ENCODE measurements at places on chromosomes 16 and 17.

DNA sequence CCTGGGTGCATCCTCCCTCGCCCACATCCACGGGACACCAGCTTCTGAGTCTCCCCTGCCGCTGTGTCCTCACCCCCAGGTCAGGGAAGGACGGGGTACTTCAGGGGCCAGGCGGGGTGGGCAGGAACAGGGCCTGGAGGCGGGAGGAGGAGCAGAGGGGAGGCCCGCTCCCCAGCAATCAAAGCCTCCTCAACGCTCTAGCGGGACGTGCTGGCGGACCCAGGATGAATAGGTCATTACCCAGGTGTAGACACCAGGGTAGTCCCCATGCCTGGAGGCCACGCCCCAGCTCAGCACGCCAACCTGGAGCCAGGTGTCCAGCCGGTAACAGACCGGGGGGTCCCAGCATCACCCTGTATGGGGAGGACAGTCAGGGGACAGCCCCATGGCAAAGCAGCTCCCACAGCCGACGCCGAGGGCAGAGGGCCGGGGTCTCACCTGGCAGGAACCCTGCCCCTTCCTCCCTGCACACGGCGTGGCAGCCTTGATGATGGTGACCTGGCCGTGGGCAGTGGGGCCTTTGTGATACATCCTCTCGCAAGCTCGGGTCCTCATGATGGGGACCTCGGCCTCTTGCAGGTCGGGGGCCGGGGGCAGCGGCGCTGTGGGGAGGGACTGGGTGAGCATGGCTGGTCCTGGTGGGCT is 24.2 kb downstream of the TPSD1 start:
- DNase-seq, result no peak

- DNase-seq, result no peak
Measured at GRCh38 chr17:42253578-42253977, 22.6 kb downstream of the STAT5B start.

DNA sequence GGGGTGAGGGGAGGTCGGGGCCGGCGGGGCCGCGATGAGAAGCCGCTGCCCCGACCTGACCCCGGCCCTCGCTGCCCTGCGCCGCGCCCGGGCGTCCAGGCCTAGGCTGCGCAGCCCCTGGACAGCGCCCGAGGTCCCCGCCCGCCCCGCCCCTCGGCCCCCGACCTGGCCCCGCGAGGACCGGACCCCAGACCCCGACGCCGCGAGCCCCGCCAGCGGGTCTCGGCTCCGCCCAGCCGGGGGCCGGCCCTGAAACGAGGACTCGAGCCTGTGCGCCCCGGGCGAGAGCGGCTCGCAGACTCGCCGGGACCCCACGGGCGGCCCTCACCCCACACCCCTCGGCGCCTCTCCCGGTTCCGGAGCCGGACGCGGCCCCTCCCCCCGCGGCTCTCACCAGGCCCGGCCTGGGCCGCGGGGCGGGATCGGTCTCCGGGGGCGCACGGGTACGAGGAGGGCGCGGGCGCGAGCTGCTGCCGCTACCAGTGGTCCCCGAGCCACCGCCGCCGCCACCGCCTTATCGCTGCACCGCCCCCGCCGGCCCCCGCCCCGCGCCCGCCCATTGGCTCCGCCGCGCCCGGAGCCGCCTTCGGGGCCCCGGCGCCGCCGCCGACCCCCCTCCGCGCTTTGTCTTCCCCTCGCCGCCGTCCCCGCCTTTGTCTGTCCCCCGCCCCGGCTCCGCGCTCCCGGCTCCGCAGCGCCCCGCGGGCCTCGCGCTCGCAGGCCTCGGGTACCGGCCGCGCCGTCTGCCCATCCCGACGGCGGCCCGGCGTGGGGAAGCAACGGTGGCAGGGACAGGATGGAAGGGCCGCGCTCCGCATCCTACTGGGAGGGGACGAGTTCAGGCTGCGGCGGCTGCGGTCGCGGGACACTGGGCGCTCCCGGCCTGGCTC is at the start of gene LIMD2:
Gene LIMD2 (minus strand): TSS at position 488 of the 890 bp plus-strand sequence. CDS start 827 bp downstream, outside the sequence.
- DNase-seq, result no peak

DNA sequence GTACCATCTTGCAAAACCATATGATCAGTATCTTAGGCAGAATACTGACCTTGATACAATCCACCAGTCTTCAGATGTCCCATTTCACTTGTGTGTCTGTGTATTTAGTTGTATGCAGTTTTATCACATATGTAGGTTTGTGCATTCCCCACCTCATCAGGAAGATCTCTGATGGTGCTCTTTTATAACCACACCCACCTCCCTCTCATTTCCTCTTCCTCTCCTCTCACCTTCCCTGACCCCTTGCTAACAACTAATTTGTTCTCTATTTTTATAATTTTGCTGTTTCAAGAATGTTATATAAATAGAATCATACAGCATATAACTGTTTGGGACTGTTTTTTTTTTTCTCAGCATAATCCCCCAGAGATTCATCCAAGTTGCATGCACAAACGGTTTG is 52.0 kb upstream of the ACSM2B start:
- DNase-seq, result no peak

- DNase-seq, result no peak
Measured at GRCh38 chr16:70678898-70679670, 6.8 kb downstream of the MTSS2 start.

DNA sequence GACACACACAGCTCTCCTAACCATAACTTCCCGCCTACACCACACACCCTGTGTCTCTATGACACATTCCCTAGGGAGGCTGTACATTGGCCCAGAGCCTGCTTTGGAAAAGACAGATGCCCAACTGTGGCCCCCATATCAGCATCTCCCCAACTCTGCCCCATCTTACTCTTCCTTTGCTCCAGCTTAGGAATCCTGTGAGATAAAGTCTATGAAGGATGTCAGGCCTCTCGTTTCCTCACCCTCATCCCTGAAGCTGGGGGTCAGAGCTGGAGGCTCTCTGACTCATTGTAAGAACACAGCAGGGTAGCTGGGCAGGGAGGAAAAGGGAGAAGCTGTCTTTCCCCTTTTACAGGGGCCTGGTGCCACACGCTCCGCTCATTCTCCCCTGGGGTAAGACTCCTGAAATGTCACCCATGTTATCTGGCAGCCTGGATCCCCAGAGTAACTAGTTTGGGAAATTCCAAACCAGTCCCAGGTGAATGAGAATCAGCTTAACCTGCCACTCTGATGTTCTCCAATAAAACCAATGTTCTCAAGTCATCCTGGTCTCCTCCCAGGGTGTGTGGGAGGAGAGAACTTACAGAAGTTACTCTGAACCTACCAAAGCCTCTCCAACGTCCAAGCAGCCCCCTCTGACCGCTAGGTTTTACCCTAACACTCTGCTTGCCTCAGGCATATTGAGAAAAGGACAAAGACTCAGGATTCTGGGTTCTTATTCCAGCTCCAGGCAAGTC is 2.8 kb downstream of the RAPGEFL1 start:
- peak; percentile 54 for DNase-seq

- DNase-seq, result peak; percentile 64
Measured at GRCh38 chr17:17859909-17860765, 23.4 kb upstream of the SREBF1 start.

- DNase-seq, result peak; percentile 25
Measured at GRCh38 chr16:46620266-46621005, 743 bp downstream of the SHCBP1 start.

DNA sequence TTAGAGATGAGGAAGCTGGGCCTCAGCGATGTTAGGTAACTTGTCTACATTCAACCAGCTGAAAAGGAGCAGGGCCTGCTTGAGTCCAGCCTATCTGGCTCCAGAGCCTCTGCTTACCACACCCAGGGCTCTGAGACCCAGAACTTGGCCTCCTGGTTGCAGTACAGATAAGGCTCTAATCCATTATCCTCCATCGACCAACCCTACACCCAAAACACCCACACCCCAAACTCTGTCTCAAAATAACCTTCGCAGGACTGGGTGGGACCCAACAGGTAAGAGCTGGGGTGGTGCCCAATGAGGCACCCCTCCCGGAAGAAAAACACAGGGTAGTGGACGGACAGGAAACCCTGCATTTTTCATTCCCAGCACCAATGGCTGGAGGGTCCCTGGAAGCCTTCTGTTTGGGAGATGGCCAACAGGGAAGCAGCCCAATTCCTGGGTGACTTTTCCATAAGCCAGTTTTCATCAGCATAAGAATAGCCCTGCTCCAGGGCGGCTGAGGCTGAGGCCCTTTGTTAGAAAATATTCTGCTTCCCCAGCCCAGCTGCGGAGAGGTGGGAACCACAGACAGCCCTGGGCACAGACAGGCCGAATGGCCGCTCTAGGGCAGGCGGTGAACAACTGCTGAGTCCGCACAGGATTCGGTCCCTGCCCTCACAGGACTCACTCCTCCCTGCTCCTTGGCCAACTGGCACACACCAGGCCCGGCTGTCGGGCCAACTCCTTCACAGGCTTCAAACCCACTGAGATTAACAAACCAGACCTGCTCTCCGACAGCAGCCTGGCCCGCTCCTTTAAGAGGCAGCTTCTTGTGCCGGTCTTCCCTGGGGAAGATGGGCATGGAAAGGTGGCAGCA is 9.8 kb downstream of the SMIM5 start:
- no peak for DNase-seq

- DNase-seq, result no peak
Measured at GRCh38 chr16:20320178-20320577, 7.1 kb downstream of the GP2 start.

DNA sequence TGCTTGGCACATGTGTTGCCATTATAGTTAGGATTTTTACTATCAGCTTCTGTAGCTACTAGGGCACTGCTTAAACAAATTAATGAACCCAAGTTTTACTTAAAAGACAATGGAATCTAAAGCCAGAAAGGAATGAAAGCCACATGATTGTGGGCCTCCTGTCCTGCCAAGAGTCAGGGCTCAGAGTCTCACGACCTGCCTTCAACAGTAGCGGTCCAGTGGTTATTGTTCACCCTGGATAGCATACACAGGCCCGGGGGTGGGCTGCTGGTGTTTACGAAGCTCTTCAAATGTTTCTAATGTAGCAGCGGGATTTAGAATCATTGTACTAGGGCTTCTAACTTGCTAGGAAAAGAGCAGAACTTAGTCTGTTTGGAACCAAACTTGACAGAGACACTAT is 7.8 kb downstream of the GABARAPL2 start:
- no peak for DNase-seq

DNA sequence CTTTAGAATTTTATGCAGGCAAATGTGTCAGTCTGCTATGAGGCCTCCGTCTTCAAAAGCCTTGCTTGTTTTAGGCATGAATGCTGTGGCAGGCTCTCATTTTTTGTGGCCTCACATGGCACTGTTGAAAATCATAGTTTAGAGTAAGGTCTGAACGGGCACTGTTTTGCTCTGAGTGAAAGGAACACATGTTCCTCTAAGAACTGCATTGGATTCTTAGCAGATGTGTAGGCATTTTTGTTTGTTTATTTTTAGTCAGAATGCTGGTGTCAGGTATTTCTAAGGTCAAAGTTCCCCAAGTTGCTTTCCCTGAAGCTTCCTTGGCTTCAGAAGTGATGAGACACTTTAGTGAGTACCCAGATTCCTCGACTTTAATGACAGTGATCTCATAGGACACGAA is 173.7 kb downstream of the HS3ST3B1 start:
- DNase-seq, result no peak

DNA sequence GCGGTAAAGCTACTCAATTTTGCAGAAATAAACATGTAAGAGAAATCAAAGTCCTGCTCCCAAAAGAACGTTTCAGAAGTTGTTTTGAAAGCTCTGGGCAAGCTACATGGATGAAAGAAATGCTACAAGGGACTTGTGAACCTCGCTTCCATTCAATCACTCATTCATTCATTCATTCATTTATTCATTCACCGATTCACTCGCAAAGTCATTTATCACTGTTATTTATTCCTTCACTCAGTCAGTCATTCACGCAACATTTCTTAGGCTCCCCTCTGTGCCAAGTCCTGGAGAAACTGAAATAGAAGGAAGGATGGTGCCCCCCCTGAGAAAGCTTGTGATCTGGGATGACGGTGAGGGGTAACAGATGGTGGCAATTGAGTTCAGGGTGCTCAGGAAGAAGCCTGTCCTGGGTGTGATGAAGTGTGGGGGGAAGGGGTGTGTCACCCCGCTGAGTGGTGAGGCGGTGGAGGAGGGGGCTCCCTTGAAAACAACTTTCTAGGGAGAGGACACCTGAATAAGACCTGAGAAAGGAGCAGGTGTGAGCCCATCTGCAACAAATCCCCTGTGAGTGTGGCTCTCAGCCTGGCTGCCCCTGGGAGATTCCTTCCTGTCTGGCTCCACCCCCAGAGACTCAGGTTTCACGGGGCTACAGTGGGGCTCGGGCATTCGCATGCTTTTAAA is 36.3 kb upstream of the PRSS54 start:
- DNase-seq, result no peak

DNA sequence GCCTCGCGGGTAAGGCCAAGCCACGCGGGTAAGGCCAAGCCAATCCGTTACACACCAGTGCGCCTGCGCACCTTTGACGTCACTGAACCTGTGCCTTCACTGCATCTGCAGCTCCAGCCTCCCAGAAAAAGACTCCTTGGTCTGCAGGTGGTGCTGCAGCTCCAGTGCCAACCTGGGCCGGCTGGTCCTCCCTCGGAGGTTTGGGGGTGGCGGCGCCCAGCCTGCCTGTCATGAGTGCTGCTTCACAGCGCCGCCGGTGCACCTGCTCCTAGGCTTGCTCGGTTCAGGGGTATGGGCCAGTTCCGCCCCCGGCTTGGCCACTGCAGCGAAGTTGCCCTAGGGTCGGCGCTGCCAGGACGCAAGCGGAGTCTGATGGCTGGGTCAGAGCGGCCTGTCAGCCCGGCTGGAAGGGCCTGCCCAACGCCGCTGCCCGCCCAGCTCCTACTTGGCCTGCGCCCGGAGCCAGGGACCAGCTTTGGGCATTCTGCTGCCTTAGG is 146.6 kb downstream of the USP22 start:
- peak; percentile 3 for DNase-seq

- DNase-seq, result no peak
Measured at GRCh38 chr17:19716108-19717030, at the start of gene SLC47A2. Gene SLC47A2, minus strand, starts transcription at chr17:19716584. Its CDS starts 29 bp downstream, at chr17:19716555.

GRCh38 chr16:84471966-84472365 is 32.5 kb downstream of the MEAK7 start:
- no peak for DNase-seq

DNA sequence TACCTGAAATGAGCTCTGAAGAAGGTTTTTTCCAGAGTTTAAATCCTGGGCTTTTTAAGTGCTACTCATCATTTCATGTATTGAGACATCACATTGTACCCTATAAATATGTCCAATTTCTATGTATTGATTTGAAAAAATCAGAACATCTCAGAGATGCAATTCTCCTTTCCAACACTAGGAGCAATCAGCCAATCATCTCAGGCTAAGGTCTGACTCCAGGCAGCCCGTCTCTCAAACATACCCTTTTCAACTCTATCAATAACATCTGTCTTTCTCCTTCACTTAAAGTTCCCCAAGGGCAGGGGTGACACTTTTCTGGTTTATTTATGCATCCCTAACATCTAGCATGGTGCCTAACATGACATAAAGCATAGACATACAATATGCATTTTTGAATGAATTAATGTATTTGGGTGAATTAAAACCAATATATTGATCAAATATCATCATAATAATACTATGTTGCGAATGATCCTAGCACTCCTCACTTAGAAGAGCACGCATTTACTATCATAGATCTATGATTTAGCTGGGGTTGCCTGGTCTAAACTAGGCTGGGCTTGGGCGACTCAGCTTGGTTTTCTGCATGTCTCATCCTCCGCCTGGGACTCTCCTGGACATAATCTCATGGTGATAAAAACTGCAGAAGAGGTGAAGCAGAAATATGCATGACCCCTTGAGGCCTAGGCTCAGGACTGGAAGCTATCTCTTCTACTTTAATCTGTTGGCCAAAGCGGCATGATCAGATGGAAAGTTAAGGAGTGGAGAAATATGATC is 5.2 kb upstream of the CDH11 start:
- no peak for DNase-seq

GRCh38 chr16:67884-68789 is 4.3 kb downstream of the RHBDF1 start:
- peak; percentile 33 for DNase-seq

All from cardiac fibroblast (primary cell).